ENCODE measurements at places on chromosomes 3 and 15.
A peak's percentile ranks its signal among the peaks of the same experiment; 100 is the strongest.

DNA sequence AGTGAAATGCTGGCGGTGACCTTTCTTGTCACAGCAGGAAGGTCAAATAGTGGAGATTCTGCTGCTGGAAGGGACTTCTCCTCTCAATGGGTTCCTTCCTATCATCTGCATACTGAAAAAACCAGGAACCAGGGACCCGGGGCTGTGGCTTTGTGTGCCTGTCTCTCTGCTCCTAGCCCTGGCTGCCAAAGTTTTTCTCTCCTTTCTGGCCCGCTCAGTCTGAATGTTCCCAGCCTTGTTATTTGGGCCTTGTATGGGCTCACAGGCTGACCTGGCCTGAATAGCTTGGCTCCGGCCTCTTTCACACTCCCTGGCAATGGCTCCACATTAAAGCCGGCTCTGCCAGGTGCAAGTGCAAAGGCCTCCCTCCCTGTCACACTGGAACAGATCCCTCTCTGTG, 94.7 kb downstream of the LRIG1 start:
- no peak for DNase-seq

- no peak for DNase-seq
Measured at GRCh38 chr15:77486542-77487468, 66.1 kb downstream of the HMG20A start.

DNA sequence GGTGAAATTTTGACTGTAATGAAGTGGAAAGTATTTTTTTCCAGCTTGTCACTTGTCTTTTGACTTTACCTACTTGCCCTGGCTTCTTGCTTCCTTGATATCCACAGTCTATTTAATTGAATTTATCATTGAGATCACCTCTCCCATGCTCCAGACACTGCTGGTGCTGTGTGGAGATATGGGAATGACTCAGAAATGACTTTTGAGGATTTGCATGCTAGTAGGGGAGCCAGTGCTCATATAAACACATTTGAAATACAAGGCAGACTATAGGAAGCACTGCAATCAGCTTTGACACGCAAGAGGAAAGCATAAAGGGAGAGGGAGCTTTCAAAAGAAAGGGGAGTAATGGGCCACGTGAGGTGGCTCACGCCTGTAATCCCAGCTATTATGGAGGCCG, 7.3 kb upstream of the TRPM1 start:
- DNase-seq = no peak

DNA sequence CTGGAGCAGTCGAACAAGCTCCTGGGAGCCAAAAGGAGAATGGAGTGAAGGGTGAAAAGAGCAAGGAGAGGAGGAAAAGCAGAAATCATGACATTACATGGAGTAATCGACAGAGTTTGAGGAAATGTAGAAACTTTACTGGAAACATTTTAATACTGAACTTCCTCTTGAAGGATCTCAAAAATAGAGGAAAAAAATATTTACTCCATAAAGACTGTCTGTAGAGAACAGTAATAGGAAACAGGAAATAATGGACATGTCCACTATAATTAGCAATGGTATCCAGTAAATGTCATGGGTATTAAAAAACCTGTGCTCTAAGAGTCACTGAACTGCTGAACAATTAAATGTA, 53.0 kb downstream of the TBC1D2B start:
- DNase-seq = no peak

- no peak for DNase-seq
Measured at GRCh38 chr3:184096811-184097383, at the start of gene HTR3E. Gene HTR3E, plus strand, starts transcription at chr3:184097064. Its CDS starts 466 bp downstream, at chr3:184097530.

DNA sequence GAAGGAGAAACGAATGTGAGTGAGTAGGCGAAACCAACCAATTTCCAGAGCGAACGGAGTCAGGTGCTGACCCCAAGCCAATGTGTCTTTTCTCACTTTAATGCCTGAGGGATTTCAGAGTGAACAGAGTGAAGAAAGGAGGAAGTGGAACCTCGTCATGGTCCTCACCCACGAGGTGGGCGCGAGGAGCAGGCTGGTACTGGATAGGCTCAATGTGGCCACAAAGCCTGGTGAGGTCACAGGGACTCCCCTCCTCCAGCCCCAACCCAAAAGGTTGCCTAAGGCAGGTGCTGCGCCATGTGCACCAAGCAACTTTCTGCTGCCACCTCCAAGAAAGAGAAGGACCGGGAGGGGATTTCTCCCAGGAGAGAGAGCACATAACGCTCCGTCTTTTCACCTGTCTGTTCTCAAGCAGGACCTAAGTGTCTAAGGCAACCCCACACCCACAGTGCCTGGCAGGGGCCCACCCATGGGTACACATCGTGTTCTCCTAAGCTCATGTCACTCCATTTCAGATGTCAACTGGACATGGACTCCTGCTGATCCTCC, 3.8 kb downstream of the NRROS start:
- peak; percentile 57 for DNase-seq

- DNase-seq = no peak
Measured at GRCh38 chr15:101167753-101168462, 83.9 kb downstream of the CHSY1 start.

- no peak for DNase-seq
Measured at GRCh38 chr15:68374168-68374745, 57.7 kb downstream of the ITGA11 start.

- no peak for DNase-seq
Measured at GRCh38 chr3:30904996-30905395, 10.5 kb upstream of the GADL1 start.

DNA sequence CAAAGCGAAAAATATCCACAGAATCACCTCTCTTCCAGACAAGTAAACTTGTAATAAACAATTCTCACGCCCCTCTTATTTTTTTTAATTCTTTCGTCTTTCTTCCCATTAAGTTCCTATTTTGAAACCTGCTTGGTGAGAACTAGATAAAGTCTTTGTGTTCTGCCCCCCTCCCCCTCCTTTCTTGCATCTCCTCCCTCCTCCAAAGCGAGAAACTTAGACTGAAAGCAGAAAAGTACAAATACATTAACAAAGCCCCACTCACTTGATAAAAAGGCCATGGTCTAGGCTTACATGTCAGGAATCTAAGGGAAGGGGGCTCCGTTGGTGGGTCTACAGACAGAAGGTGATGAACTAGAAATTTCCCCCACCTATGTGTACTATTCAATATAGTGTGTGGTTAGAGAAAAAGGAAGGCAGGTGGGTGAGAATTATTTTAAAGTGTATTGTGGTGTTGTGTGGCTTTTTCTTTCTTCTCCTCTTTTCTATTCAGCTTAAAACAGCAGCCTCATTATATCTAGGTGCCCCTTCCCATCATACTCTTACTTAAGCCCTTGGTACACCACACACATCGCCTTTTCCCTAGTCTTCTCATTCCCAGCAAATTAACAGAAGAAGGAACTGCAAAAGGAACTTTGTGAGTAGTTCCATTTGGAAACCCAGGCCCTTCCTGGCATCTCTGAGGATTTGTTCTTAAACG, 215.3 kb downstream of the MEIS2 start:
- DNase-seq = no peak

- no peak for DNase-seq
Measured at GRCh38 chr15:79505956-79506355, 73.8 kb downstream of the MINAR1 start.

DNA sequence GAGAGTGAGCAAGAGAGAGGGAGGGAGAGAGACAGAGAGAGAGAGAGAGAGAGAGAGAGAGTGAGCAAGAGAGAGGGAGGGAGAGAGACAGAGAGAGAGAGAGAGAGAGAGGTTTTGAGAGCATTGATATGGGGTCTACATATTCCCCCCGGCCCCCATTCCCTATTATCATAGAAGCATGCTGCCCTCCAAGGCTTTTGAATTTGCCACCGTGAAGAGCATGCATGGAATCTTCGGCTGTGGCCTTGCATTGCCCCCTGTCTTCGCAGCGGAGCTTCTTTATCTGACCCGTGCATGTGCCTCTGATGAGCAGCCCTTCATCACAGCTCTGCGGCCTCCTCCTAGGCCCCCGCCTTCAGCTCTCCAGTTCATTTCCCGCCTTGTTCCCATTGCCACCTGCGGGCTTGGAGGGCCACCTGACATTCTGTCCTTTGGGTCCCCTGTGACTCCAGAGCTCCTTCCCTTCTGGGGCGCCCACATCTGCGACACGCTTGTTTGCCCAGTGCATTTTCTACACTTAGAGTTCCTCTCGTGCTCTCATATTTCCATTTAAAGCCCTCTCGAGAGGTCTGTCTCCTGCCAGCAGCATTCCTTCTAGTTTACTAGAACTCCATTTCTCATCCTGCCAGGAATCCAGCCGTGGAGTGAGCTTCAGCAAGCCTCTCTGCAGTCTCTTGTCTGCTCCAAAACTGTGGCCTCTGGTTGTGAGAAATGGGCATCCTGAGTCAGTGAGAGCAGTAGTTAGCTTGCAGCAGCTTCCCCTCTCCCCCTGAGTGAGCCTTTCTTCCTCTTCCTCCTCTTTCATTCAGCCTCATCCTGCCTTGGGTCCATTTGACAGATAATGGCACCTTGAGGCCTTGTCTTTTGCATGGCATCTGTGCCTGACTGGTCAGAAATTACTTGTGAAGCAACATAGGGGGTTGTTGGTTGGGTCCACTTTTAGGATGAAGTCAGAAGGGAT, 25.3 kb downstream of the LPP start:
- DNase-seq = no peak

- no peak for DNase-seq
Measured at GRCh38 chr3:66039590-66039887, 821 bp upstream of the MAGI1 start.

DNA sequence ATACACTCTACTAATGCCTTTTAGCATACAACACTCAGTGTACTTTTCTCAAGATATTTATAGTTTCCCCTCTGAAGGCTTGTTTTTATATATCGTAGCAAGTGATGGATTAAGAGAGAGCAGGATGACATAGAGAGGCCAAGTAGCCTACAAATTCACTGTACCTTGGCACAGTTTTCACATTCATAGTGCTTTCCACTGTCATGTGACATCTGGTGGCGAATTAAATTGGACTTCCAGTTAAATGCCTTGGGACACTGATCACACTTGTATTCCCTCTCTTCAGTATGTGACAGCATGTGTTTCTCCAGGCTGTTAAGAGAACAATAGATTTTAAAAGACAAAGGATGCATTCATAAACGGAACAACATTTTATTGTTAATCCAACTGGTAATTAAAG, 541.1 kb downstream of the MECOM start:
- no peak for DNase-seq

GRCh38 chr3:156160647-156161046, 40.3 kb downstream of the KCNAB1 start:
- peak; percentile 71 for DNase-seq

DNA sequence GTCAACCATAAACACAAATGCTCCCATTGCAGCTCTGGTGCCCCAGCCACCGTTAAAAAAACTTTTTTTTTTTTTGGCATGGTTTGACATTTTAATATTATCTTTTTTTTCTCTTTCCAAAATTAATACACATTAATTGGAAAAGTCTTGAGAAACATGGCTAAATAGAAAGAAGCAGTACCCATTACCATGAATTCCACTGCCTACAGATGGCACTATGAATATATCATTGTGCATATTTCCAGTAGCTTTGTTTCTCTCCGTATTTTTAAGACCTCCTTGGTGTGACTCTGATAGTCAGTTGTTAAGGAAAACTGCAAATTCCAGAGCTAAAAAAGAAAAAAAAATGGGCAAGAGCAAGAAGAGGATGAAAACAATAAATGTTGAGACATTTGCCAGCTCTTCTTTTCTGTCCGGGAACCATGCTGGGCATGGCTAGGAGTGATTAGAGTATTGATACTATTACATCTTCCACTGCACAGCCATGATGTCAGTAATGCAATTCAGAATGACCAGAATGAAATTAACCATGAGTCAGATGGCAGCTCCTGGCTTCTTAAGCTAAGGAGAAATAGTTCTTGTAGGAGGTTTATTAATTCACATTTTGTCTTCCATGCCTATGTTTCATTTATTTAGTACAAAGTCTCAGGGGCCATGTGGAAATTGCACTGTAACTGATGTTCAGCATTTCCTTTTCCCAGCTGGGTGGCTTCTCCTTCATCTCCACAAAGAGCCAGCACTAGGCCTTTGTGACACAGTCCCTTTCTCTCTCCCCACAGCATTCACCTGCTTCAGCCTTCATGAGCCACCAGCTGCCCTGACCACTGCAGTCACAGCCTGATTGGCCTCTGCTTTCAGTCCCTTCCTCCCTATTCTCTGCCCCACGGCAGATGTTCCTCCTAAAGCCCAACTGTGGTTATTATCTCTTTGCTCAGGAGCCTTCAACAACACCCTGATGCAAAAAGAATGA, 31.8 kb downstream of the SLC7A14 start:
- no peak for DNase-seq

GRCh38 chr15:57867970-57868798, 161.7 kb downstream of the POLR2M start:
- DNase-seq = no peak

- no peak for DNase-seq
Measured at GRCh38 chr15:39556461-39556860, 24.4 kb upstream of the THBS1 start.

DNA sequence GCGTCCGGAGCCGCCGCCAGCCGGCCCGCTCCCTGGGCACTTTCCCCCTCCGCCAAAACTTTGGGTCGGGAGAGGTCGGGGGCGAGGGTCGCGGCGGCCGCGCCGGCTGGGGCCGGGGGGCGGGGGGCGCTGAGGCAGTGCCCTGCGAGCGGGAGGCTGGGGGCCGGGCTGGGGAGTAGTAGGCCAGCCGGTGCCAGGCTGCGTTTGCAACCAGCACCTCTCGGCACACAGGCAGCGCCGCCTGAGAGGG, 452 bp downstream of the BBX start:
- no peak for DNase-seq

- DNase-seq = no peak
Measured at GRCh38 chr3:101819649-101820206, 29.6 kb upstream of the NFKBIZ start.

- DNase-seq = no peak
Measured at GRCh38 chr3:57889807-57890206, 118.4 kb upstream of the FLNB start.

DNA sequence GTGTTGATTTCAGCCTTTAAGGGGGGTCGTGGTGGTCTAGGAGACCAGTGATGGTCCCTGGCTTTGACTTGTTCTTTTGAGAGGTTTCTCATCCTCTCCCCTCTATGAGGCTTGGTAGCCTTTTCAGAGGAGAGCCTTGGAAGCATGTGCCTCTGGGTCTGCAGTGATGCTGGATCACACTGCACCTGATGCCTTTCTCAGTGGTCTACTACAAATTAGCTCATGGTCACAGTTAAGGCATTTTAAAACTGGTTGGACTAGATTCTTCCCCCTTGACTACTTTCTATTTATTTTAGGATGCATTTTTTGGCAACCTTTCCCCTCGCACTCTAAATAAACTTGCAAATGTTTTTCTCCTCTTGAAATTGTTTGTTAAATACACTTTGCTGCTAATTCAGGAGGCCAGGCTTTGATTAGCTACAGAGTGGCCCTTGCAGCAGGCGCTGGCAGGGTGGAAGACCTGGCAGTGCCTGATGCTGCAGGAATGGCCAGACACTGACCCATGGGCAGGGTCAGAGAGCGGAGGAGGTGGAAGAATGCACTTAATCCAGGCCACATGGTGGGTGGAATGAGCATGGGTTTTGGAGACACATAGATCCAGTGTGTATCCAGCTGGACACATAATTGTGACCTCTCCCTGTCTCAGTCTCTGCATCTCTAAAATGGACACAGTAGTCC, 318.8 kb upstream of the CTDSPL start:
- no peak for DNase-seq

- DNase-seq = no peak
Measured at GRCh38 chr3:34955680-34956079, 683.6 kb upstream of the ARPP21 start.

Data from MM.1S (cell line).